ENCODE measurements at places on chromosomes 3 and 15.

- DNase-seq = no peak
Observed at GRCh38 chr3:15307580-15307979, 24.8 kb downstream of the SH3BP5 start.

DNA sequence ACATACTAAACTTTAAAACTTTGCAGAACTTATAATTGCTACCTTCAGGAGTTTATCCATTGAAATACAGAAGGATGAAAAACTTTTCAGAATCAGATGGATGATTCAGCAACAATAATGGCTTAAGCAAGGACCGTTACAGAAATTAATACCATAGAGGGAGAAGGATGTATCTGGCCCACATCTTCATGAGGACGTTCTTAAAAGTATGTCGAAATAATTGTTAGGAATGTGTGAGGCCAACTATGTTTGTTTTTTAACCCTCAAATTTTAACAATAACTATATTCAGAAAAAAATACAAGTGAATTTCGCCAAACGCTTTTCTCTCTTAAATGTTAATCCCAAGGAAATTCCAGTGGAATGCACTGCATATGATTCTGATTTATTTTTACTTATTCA is 105.2 kb upstream of the EPHA3 start:
- DNase-seq = no peak

DNA sequence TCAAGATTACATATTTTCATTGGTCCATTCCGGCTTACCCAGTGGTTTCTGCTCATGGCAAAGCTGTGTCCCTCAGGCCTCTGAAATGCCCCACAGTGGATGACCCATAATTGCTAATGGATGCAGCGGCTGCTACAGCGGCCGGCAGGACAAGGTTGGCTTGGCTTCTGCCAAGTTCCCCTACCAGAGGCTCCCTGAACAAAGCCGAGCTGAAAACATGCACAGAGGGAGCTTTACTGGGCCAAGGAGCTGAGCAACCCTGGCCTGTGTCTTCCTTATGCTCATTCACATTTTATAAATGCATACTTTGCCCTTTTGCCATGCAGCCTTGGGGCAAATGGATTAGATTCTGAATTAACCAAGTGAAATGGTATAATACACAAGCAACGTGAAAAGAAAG is 150.5 kb downstream of the NTRK3 start:
- DNase-seq = no peak

- DNase-seq = no peak
Observed at GRCh38 chr15:42727750-42728381, 9.1 kb downstream of the CDAN1 start.

- DNase-seq = no peak
Observed at GRCh38 chr3:169387751-169388696, 275.5 kb downstream of the MECOM start.

All from cortex of kidney (tissue), 1 donor.